Stimulated activated CD4-positive, alpha-beta T cell treated with anti-CD3 and anti-CD28 coated beads, Interleukin-2, amount 100 ng/mL, for 48 hours (primary cell): ENCODE measurements at places on chromosomes 16 and 17.

- no peak for DNase-seq
Observed at GRCh38 chr17:56699186-56699894, 105.8 kb downstream of the NOG start.

GRCh38 chr16:74721716-74722115 is 21.1 kb upstream of the MLKL start:
- DNase-seq, result no peak

DNA sequence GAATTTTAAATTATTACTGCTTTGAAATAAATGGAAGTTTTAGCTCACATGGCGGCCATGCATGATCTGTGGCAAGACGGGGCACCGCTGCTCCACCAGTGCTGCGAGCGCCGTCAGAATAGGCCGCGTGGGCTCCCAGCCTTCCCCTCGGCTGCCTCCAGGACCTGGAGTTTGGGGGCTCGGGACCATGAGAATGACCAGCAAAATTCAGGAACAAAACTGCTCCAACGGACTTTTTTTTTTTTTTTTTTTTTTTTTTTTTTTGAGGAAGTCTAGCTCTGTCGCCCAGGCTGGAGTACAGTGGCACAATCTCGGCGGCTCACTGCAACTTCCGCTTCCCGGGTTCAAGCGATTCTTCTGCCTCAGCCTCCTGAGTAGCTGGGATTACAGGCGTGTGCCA is 38.3 kb upstream of the AKAP1 start:
- DNase-seq, result no peak

DNA sequence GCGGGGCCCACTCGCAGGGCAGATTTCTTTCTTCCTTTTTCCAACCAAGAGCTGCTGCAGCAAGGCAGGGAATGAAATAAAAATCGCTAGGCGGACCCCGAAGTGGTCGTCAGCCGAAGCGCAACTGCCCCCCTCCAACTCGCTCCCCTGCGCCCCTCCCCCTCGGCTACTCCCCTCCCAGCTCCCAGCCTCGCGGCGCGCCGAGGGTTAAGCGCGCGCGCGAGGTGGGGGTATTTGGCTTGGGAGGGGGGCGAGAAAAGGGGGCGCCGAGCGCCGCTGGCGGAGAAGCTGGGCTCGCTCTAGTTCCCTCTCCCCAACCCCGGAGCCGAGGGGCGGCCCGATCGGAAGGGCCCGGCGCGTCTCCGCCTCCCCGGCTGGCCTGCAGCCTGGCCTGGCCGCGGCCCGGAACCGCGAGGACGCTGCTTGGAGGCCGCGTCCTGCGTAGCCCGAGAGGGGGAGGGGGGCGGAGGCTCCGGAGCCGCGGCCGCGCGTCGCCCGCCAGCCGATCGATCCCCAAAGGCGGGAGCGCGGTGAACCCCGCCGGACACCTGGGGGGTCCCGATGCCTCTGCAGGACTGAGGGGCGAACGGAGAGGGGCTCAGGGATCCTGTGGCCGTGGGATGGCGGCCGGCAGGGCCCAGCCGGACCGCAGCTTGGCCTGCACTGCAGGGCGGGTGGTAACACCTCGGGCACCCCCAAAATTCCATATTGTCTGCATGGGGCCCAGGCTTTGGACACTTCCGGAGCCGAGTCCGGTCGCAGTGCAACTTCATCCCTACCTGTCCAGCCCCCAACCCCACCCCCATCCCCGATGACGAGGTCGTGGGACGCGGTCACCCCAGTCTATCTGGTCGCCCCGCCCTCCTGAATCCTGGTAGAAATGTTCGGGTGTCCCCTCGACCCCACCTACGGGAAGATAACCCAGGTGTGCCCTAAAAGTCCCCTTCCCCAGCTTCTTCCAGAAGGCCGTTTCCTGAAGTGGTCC is 4.9 kb upstream of the CBX4 start:
- DNase-seq, result no peak

DNA sequence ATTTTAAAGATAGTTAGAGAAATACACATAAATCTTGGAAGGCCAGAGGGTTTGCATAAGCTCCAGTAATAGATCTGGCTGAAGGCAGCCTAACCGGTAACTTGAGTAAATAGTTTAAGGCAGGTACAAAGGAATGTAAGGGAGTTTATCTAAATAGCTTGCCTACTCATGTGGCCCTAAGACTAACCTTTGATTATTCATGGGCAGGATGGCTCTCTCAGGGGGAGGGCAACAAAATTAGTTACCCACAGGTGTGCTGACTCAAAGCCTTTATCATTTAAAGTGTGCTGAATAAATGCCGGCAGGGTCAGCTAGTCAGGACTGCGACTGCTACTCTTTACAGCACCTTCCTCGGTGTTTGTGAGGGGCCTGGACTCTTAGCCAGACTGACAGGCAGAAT is 761.3 kb upstream of the KIF2B start:
- no peak for DNase-seq

DNA sequence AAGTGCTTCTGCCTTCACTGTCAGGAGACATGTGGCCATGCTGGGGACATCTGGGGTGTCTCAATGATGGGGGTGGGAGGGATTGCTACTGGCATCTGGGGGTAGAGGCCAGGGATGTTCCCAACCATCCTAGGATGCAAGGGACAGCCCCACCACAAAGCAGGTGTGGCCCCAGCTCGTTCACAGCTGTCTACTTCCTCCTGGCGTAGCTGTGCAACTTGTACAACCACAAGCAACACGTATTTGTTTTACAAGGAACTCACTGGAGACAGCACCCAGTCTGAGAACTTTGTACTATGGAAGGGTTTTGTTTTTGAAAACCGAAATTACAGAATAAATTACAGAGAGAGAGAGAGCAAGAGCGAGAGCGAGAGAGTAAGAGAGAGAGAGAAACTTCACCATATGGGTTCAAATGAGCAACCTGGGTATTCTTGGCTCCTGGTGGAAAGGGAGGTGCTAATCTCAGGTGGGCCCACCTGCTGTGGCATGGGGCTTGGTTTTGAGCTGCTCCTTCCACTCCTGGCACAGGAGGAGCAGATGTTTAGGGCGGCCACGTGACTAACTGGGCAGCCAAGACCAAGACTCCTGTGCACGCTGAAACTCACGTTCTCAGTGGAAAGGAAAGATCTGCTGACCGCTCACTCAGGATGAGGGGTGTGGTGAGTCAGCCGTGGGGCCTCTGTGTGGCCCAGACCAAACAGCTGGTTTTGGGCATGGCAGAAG is 17.5 kb upstream of the TNFRSF13B start:
- no peak for DNase-seq

DNA sequence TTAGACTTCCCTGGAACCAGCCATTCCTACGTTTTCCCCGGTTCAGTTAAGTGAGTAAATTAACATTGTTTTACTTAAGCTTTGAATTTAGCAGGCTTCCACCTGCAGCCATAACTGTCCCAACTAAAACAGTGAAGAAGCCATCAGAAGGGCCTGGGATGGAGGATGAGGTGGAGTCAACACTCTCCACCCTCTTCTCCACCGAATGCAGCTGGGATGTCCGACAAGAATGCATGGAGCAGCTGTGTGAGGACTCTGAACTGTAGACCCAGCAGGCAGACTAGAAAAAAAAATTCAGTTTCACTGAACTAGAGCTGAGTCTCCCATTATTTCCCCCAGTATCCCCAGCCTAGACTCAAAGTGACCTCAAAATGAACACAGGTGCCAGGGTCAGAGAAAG is 114.8 kb downstream of the C16orf95 start:
- DNase-seq, result no peak
